ENCODE measurements at places on chromosomes 4 and X. TPM values are rescaled to one million over a fixed set of nuclear protein-coding genes. Genes with fewer than 3 reads are reported as not detected.

Gene PDCL2
- total RNA-seq = 0.21 TPM

Gene ENOPH1
- total RNA-seq = 72.3 TPM

Gene GUCY2F
- total RNA-seq = 0.09 TPM

Gene CT45A5
- not detected for total RNA-seq

Gene ARHGAP36
- 0.09 TPM for total RNA-seq

DNA sequence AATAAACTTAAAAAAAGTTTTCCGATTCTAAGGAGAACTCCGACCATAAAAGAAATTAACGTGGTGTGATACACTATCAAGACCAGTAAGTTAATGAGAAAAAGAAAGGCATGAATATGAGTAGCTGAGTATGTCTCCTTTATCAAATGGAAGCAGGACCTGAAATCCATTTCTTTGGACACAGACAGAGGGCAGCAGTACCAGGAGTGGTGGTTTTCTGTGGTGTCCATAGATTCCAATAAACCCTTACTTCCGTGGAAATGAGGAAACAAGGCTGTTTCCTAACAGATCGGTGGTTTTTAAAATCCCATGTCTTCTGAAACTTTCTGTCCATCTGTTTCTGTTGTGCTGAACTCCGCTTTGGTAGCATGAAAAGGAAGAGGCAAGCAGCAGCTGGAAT lies 128.5 kb upstream of the TSPAN5 start:
- H3K4me1 ChIP-seq = no peaks in the 10 kb centered on the region
- no peaks in the 10 kb centered on the region for H3K27me3 ChIP-seq
- no peak for DNase-seq
- no peak overlapping the region for H3K27ac ChIP-seq

DNA sequence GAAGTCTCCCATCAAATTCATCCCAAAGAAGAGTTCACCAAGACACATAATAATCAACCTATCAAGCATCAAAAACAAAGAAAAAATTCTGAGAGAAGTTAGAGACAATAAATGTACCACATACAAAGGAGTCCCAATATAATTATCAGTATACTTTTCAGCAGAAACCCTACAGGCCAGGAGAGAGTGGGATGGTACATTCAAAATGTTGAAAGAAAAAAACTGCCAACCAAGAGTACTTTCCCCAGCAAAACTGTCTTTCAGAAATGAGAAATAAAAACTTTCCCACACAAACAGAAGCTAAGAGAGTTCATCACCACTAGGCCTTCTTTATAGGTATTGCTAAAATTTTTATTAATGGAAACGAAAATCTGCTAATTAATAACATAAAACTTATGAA lies 164.4 kb upstream of the LNX1 start:
- no peak overlapping the region for H3K27ac ChIP-seq
- H3K4me3 ChIP-seq = no peak overlapping the region
- no peaks in the 10 kb centered on the region for H3K4me1 ChIP-seq
- peaks cover 6% of the 10 kb centered on the region for H3K36me3 ChIP-seq
- peaks cover 3% of the 10 kb centered on the region for H3K27me3 ChIP-seq

DNA sequence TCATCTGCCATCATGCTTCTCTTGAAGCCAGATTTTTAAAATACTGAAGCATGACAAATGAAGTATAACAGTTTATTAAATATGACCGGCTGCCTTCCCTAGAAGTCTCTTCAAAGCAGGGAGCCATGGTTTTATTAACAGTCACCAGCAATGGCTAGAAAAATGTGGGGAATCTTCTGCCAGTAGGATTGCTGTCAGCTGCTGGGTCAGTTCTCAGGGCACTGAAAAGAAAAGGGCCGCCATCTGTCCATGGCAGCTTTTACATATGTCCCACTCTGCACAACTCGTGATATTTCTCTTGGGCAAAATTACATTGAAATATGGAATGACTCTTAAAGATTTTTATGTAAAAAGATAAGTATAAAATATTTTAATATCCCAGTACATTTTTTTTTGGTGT lies 2.8 kb downstream of the CCNG2 start:
- H3K4me3 ChIP-seq = peak overlapping the region; percentile 97
- H3K4me1 ChIP-seq = peaks cover 30% of the 10 kb centered on the region
- no peak for DNase-seq
- H3K36me3 ChIP-seq = peaks cover 51% of the 10 kb centered on the region

GRCh38 chr4:8006471-8006870 lies 66.8 kb upstream of the AFAP1 start:
- DNase-seq = no peak
- no peak overlapping the region for H3K4me3 ChIP-seq
- H3K27ac ChIP-seq = no peak overlapping the region
- H3K36me3 ChIP-seq = no peaks in the 10 kb centered on the region

DNA sequence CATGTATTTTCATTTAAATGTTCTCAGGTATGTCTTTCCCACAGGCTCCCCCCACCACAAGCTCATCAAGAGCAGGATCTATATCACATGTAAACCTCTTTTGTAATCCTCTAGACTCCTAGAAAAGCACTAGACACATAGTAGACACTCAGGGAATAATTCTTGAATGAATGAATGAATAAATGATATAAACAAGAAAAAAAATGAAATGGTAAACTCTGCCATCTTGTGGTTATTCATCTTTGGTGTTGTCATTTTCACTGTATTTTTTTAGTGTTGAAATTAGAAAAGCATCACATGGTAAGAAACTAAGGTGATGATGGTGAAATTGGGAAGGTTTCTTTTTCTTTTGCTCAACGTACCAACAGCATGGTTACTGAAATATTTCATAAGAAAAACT lies 34.2 kb upstream of the C1GALT1C1 start:
- DNase-seq = no peak
- no peaks in the 10 kb centered on the region for H3K36me3 ChIP-seq
- no peak overlapping the region for H3K27ac ChIP-seq
- H3K27me3 ChIP-seq = no peaks in the 10 kb centered on the region
- no peak overlapping the region for H3K4me3 ChIP-seq

- H3K27me3 ChIP-seq = no peaks in the 10 kb centered on the region
- no peak overlapping the region for H3K4me3 ChIP-seq
- DNase-seq = no peak
- H3K4me1 ChIP-seq = no peaks in the 10 kb centered on the region
- H3K36me3 ChIP-seq = no peaks in the 10 kb centered on the region
- H3K27ac ChIP-seq = no peak overlapping the region
These were observed 30.2 kb downstream of the CLDN2 start for GRCh38 chrX:106950381-106950780.

GRCh38 chr4:13559413-13559812 lies 15.1 kb upstream of the NKX3-2 start:
- no peak overlapping the region for H3K4me3 ChIP-seq
- no peak for DNase-seq
- H3K27me3 ChIP-seq = peaks cover 9% of the 10 kb centered on the region
- H3K27ac ChIP-seq = no peak overlapping the region
- H3K36me3 ChIP-seq = no peaks in the 10 kb centered on the region
- no peaks in the 10 kb centered on the region for H3K4me1 ChIP-seq

GRCh38 chrX:95907081-95907480 lies 777.6 kb upstream of the DIAPH2 start:
- no peak overlapping the region for H3K4me3 ChIP-seq
- peaks cover 15% of the 10 kb centered on the region for H3K4me1 ChIP-seq
- no peaks in the 10 kb centered on the region for H3K27me3 ChIP-seq
- DNase-seq = no peak
- H3K36me3 ChIP-seq = no peaks in the 10 kb centered on the region

GRCh38 chr4:41410049-41410448 lies 127.9 kb upstream of the LIMCH1 start:
- H3K36me3 ChIP-seq = no peaks in the 10 kb centered on the region
- H3K27me3 ChIP-seq = no peaks in the 10 kb centered on the region
- no peak overlapping the region for H3K4me3 ChIP-seq
- no peak overlapping the region for H3K27ac ChIP-seq
- peaks cover 7% of the 10 kb centered on the region for H3K4me1 ChIP-seq

DNA sequence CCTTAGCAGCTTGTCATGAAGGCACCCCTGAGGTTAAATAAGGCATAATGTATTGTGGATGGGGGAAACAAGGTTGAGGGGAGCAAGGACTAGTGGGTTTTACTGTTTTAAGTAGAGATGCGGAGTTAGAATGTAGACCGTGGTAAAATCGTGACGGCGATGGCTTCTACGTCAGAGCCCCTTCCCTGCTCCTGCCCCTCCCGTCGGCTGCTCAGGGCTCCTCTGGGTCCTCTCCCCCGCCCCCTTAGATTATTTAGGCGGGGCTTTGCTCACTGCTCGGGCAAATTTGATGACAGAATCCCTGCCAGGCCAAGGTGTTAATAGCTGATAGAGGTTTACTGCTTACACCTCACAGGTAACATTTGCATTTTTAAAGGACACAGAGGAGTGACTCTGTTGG lies 2.3 kb downstream of the FRMPD3 start:
- H3K4me3 ChIP-seq = peak overlapping the region; percentile 76
- no peaks in the 10 kb centered on the region for H3K36me3 ChIP-seq
- H3K27me3 ChIP-seq = peaks cover 33% of the 10 kb centered on the region
- H3K4me1 ChIP-seq = peaks cover 17% of the 10 kb centered on the region

GRCh38 chrX:40082447-40083119 lies 15.2 kb downstream of the BCOR start:
- DNase-seq = no peak
- H3K27me3 ChIP-seq = peaks cover 27% of the 10 kb centered on the region
- H3K27ac ChIP-seq = no peak overlapping the region
- peaks cover 78% of the 10 kb centered on the region for H3K4me1 ChIP-seq

DNA sequence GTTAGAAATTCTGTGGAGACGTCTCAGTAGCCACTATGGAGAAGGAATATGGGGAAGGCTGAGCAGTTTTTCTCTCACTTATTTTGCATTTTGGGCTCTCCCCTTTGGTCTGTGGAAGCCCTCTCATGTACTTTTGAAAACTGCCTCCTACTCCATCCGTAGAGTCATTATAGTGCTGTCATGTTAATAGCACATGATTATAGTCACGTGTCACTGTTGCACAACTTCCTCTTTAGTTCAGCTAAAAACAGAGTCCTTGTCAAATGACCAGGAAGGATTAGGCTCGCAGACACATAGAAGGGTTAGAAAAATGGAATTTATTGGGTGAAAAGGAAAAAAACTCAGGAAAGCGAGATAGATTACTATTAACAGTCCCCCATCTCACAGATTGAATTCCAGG lies 258.2 kb upstream of the CXorf51A start:
- no peaks in the 10 kb centered on the region for H3K4me1 ChIP-seq
- no peak for DNase-seq
- no peaks in the 10 kb centered on the region for H3K27me3 ChIP-seq
- H3K36me3 ChIP-seq = peaks cover 27% of the 10 kb centered on the region
- H3K4me3 ChIP-seq = no peak overlapping the region

GRCh38 chrX:150334100-150334499 lies 29.0 kb upstream of the MAMLD1 start:
- no peak for DNase-seq
- peaks cover 7% of the 10 kb centered on the region for H3K4me1 ChIP-seq
- H3K36me3 ChIP-seq = no peaks in the 10 kb centered on the region

DNA sequence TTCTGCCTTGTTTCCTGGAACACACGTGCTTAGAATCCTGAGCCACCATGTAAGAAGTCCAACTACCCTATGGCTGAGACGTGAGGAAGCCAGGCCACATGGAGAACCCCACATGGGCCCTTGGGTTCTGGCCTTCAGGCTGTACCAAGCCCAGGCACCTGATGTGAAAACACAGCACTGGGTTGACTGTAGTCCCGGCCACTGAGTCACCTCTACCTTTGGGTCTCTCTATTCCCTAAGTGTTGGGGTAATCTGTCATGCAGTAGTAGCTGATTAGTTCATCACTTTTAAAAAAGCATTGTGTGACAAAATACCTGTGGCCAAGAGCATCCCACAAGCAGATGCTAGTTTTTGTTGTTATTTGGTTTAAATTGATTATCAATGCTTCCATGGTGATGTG lies 24.3 kb downstream of the CFAP97 start:
- H3K4me3 ChIP-seq = no peak overlapping the region
- H3K27me3 ChIP-seq = no peaks in the 10 kb centered on the region
- peaks cover 33% of the 10 kb centered on the region for H3K4me1 ChIP-seq
- DNase-seq = no peak
- H3K36me3 ChIP-seq = peaks cover 8% of the 10 kb centered on the region
